ENCODE measurements at places on chromosomes 1 and 21.

GRCh38 chr1:206111271-206111927 lies 5.8 kb downstream of the AVPR1B start:
- DNase-seq, result no peak

GRCh38 chr1:56709269-56709880 lies 64.3 kb downstream of the PRKAA2 start:
- DNase-seq, result peak; percentile 18

GRCh38 chr1:3883194-3883925 lies 16.7 kb downstream of the C1orf174 start:
- DNase-seq, result no peak

GRCh38 chr1:211520641-211521040 lies 28.7 kb upstream of the RD3 start:
- peak; percentile 12 for DNase-seq

DNA sequence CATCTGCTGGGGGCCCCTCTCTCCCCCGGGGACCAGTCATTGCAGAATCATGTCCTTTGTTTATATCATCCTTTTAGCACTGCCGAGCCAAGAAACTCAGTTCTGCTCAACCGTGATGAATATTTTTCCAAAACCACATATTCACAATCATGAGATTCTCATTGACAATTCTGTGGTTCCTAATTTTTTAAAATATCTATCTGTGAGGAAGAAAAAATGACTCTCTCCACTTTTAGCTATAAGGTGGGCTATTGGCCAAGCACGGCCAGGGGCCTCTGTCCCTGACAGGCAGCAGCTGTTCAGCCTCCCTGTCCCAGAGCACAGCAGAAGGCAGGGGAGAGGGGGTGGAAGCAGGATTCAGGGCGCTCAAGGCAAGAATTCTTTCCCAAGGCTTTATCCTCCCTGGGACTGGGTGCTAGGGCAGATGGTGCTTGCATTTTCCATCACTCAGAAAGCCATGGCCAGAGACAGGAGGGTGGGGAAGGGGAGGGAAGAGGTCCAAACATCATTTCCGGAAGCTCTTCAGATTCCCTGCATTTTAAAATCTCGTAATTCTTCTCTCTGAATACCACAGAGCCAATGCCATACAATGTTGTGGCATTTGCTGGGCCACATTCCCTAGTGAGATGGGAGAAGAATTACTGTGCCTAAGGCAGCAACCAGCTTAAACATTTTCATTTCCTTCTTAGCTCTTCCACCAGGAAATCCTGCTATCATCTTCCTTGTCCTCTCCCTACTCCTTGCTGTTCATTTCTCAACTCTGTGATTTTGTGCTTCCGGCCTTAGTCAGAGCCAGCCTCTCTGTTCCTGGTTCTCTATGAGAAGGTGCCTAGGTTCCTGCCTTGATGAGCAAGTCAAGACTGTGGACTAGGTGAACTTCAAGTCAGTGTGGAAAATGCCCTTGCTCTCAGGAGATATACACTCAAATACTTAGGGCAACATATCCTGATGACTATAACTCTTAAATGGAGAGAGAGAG lies 60.3 kb downstream of the KCNJ6 start:
- no peak for DNase-seq

- no peak for DNase-seq
These were observed 8.6 kb upstream of the ADGRB2 start for GRCh38 chr1:31772669-31773248.

DNA sequence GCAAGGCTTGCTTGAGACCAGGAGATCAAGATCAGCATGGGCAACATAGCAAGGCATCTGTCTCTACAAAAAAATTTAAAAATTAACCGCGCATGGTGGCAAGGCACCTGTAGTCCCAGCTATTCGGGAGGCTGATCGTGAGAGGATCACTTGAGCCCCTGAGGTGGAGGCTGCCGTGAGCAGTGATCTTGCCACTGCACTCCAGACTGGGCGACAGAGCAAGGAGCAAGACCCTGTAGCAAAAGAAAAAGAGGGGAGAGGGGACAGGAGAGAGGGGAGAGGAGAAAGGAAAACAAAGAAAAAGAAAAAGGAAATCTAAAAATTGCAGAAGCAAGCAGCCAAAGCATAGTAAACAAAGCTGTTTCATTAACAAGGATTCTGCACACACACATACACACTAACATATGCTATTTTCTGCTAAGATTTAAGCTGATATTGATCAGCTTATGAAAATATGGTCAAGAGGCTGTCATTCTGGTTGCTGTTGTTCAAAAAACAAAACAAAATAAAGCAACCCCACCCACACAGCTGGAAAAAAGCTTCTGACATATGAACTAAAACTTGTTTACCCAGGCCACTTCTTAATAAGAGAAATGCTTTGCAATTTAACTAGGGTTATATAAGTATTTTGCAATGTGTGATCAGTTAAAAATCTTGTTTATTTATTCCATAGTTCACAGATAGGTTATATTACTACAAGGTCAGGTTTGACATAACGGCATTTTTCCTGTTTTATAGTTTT lies 1.8 kb downstream of the ARNT start:
- DNase-seq, result no peak

GRCh38 chr1:218991089-218991488 lies 182.6 kb upstream of the LYPLAL1 start:
- DNase-seq, result no peak

- DNase-seq, result peak; percentile 74
These were observed 14.1 kb upstream of the HEYL start for GRCh38 chr1:39653546-39654031.

DNA sequence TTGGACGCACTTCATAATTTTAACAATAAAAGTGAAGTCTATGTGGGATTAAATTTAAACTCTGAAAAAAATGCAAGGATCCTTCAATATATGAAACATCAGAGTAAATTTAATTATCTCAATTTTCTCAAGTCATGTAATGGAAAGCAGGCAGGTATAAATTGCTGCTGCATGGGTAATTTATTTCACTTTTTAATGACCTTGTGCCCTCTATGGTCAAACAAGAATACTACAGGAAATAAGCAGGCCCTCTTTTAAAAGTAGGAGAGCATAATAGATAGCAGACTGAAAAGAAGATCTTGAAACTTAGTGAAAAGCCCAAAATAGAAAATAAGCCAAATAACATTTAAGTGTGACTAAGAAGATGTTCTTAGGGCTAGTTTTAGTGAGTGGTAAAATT lies 22.9 kb downstream of the BCAS2 start:
- peak; percentile 66 for DNase-seq

DNA sequence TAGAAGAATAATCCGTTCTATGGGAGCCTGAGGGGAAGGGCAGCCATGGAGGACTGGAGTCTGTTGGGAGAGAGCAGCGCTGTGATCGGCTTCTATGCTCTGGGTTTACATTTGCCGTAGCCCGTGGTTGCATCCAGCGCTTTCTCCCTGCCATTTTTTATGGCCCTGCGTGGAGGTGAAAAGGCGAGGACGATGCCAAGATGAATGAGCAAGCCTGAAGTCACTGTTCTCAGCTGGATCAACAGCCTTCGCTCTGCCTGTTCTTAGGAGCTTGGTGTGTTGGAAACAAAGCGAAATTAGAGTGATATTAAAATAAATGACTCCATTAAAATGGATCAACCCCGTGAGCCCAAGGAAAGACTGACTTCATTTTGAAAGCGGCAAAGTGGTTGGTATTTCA lies 120.2 kb downstream of the KCNJ6 start:
- DNase-seq, result no peak

- DNase-seq, result no peak
These were observed 13.6 kb upstream of the PADI3 start for GRCh38 chr1:17235135-17235885.

DNA sequence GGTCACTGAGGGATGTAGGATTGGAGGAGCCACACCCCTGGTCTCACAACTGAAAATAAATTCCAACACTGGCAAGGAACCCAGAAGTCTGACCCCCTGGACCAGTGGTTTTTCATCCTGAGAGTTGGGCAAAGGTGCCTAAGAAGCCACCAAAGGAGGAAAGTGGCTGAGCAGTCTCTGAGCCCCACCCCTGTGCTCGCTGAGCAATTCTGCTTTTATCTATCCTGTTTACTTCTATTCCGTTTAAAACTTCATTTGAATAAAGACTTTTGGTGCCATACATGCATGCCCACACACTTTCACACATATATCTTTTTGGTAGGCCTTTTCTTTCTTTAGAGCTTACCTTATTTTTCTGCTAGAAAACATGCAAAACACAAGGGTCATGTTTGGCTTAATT lies 13.9 kb upstream of the CD53 start:
- DNase-seq, result no peak

- no peak for DNase-seq
These were observed 3.0 kb upstream of the NDUFS5 start for GRCh38 chr1:39023140-39023539.

GRCh38 chr1:112618721-112619517 lies at the start of gene ST7L:
Gene ST7L, minus strand, starts transcription at chr1:112619141. Its CDS starts 28 bp downstream, at chr1:112619113.
- DNase-seq, result peak; percentile 56

- DNase-seq, result no peak
These were observed 314.1 kb upstream of the USP25 start for GRCh38 chr21:15415541-15416261.

- no peak for DNase-seq
These were observed 1.6 kb downstream of the COLGALT2 start for GRCh38 chr1:184035719-184036516.

GRCh38 chr1:232283864-232284263 lies 346.1 kb downstream of the SIPA1L2 start:
- no peak for DNase-seq

DNA sequence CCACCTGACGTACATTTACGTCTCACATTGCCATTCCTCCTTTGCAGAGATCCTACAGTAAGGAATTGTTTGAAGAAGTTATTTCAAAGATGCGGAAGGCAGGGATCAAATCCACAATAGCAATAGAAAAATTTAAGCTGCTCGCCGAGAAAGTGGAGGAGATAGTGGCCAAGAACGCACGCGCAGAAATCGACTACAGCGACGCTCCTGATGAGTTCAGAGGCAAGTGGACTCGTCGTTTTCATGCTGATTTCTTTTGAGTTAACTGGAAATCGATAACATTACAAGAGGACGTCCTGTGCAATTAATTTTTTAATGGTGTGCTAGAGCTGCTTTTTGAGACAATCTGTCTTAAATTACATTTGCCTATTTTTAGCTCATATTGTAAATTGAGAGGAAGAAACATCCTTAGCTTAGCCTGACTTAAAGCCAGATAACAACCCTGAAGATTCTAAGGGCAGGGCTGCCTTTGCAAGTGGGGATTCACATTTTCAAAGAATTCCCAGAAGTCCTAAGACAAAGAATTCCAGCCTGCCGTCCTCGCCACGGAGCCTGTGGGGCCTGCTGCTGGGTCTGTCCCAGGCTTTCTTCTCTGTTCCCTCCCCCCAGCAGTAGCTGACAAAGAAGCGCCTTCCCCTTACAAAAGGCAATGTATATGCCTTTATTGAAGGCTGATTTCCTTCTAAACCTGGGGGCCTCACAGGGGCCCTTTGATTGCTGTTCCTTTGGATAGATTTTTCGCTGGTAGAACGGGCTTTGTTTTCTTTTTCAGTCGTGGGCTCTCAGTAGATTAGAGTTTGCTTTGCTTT lies 31.6 kb upstream of the KIF1B start:
- DNase-seq, result no peak

- peak; percentile 4 for DNase-seq
These were observed 304.5 kb downstream of the BARHL2 start for GRCh38 chr1:90412563-90412962.

DNA sequence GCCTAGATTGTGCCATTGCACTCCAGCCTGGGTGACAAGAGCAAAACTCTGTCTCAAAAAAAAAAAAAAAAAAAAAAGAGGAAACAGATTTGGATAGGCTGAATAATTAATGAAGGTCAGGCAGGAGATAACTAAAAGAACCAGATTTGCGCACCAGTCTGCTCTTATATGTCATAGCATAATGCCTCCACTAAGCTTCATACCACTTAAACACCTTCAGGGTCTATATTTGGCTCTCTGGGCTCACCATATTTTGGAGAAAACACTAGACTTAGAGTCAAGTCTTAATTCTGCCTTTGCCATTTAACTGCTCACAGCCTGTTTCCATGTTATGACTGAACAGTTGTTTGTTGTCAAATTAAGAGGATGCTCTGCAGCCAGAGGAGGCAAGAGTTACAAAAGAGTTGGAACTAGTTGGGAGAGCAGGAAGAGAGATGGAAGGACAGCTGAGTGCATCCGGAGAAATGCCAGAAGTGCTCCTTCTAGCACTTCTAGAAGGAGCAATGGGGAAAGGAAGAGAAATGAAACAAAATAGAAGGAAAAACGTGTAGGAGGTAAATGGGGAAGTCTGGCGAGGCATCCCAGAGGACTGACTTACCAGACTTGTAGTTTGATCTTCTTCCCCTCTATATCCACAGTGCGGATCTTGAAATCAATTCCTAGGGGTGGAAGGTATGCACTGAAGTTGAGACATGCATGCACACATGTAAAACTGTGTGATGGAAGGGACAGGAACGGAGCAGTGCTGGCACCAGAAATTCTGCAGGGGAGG lies 1.8 kb downstream of the RAB13 start:
- DNase-seq, result no peak

- DNase-seq, result no peak
These were observed 137.8 kb downstream of the PEX14 start for GRCh38 chr1:10612436-10613160.

DNA sequence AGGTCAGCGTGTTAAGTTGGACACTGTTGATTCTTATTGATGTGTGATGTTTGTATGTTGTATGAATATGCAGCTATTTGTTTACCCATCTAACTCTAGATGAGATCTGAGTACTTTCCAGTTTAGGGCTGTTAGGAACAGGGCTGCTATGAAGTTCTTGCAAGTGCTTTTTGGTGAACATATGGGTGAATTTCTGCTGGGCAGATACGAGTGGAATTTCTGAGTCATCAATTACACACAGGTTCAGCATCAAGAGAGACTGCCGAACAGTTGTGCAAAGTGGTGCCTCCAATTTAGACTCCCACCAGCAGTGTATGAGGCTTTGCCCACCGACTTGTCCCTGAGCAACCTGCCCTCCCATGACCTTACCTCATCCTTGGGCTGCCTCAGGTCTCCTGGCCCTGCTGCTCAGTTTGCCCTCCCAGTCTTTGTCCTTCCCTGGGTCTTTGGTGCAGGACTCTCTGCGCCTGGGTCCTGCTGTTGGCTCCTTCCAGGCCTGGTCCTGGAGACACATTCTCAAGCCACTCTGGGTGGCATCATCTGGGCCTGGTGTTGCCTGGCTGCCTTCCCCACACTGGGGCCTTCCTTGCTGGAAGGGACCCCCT lies 343.6 kb downstream of the PTPRU start:
- no peak for DNase-seq

- peak; percentile 85 for DNase-seq
These were observed 47.1 kb upstream of the IRF2BP2 start for GRCh38 chr1:234656944-234657654.

GRCh38 chr21:31351438-31351837 lies 7.4 kb upstream of the TIAM1 start:
- DNase-seq, result no peak

GRCh38 chr1:1703796-1704195 lies 11.2 kb upstream of the SLC35E2B start:
- no peak for DNase-seq

- no peak for DNase-seq
These were observed 28.1 kb downstream of the PLXNA2 start for GRCh38 chr1:208216062-208216461.
